ENCODE measurements at places on chromosomes 7 and 10. TPM values are rescaled to one million over a fixed set of nuclear protein-coding genes. Genes with fewer than 3 reads are reported as not detected.

GRCh38 chr10:114603303-114603702 lies 54.8 kb downstream of the ABLIM1 start:
- no peak overlapping the region for H3K4me3 ChIP-seq
- no peak for DNase-seq
- H3K27ac ChIP-seq = peak overlapping the region; percentile 87
- H3K27me3 ChIP-seq = no peaks in the 10 kb centered on the region

DNA sequence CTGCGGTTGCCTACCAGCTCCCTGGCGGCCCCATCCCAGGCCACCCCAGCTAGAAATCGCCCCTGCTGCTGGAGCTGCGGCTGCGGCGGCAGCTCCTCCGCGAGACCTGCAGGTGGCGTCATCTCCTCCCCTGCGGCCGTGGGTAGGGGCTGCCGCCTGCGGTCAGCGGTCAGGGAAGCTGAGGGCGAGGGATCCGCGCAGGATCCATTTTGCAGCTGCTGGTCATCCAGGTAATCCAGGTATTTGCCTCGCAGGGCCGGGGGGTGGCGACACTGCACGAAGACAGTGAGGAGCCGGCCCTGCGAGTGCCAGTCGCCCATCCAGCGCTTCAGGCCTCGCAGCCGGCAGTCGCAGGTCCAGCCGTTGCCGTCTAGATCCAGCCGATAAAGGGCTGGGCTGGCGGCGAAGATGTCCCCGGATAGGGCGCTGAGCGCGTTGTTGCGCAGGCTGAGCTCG lies 1.5 kb downstream of the TRIL start:
- H3K27ac ChIP-seq = peak overlapping the region; percentile 90
- no peaks in the 10 kb centered on the region for H3K27me3 ChIP-seq
- peak overlapping the region; percentile 65 for H3K4me3 ChIP-seq
- H3K4me1 ChIP-seq = peaks cover 41% of the 10 kb centered on the region
- DNase-seq = no peak

GRCh38 chr7:20064974-20065862 lies 152.0 kb downstream of the MACC1 start:
- no peaks in the 10 kb centered on the region for H3K27me3 ChIP-seq
- H3K4me1 ChIP-seq = no peaks in the 10 kb centered on the region
- no peaks in the 10 kb centered on the region for H3K36me3 ChIP-seq
- no peak for DNase-seq
- H3K27ac ChIP-seq = no peak overlapping the region
- no peak overlapping the region for H3K4me3 ChIP-seq

GRCh38 chr7:47145186-47145725 lies 436.7 kb downstream of the TNS3 start:
- no peaks in the 10 kb centered on the region for H3K27me3 ChIP-seq
- no peak for DNase-seq
- H3K36me3 ChIP-seq = no peaks in the 10 kb centered on the region
- no peaks in the 10 kb centered on the region for H3K4me1 ChIP-seq

DNA sequence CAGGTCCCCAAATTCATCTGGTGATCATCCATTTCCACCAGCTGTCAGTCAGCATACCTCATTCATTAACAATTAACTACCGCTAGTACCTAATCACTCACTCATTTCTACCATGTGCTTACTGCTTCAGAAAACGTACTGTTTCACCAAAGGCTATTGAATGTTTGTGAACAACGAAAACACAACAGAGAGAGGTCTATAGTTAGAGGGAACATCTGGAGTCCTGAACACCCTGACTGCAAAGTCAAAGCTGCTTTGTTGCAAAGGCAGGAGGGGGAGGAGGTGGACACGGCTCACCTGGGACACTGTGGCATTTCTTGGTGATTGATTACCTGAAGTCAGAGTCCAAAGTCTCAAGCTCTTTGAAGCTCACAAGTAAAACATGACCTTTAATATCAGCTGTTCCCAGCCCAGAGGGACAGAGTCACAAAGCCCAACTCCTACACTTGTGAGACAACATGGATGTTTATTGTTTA lies 342.3 kb upstream of the ADARB2 start:
- no peak for DNase-seq
- H3K27ac ChIP-seq = no peak overlapping the region
- no peaks in the 10 kb centered on the region for H3K36me3 ChIP-seq
- H3K4me3 ChIP-seq = no peak overlapping the region
- H3K4me1 ChIP-seq = no peaks in the 10 kb centered on the region

DNA sequence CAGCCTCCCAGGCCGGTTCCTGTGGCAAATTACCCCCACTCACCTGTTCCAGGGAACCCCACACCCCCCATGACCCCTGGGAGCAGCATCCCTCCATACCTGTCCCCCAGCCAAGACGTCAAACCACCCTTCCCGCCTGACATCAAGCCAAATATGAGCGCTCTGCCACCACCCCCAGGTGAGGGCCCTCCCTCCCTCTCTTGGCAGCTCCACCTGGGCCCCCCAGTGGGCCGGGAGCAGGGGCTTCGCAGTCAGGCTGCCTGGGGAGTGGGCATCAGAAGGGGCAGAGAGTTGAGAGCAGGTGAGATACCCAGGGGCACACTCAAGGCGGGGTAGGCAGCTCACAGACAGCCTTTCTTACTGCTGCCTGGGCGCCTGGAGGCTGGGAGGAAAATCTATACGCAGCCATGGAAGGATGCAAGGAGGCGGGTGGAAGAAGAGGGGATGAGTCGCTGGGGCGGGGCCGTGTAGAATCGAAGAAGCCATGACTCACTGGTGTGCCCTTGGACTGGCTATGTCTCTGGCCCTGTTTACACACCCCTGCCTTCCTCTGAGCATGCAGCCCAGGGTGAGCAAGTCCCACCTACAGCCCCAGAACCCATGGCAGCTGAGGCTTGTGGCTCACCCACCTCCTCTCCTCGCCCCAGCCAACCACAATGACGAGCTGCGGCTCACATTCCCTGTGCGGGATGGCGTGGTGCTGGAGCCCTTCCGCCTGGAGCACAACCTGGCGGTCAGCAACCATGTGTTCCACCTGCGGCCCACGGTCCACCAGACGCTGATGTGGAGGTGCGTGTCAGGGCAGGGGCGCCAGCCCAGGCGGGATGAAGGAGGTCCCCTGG lies 48.6 kb upstream of the PPIF start:
- H3K27ac ChIP-seq = peak overlapping the region; percentile 70
- no peak overlapping the region for H3K4me3 ChIP-seq
- H3K36me3 ChIP-seq = peaks cover 66% of the 10 kb centered on the region
- no peak for DNase-seq
- H3K4me1 ChIP-seq = peaks cover 20% of the 10 kb centered on the region
- H3K27me3 ChIP-seq = no peaks in the 10 kb centered on the region

DNA sequence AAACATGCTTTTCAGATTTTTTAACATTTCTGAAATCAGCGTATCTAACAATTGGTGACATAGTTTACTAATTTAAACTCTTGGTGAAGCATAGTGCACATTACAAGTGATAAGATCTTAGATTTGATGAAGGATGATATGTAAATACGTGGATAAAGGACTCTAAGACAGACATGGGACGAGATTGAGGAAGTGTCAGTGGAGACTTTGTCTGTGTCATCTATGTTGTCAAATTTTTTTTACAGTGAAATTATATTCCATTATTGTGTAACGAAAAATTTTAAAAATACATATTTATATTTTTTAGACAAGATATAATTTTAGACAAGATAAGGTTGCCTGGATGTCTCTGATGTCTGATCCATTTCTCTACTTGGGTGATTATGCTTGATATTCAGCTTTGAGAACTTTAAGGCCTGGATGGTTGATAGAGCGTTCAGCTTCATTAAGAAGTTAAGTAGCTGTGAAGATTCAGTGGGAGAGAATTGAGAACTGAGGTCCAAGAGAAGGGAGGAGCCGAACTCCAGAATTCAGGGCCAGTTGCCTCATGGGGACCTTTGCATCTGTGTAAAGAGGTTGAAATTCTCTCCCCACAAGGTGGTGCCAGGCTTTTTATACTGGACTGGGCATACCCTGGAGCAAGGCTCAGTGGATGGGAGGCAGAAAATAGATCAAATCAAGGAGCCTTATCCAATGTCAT lies 62.7 kb downstream of the KAT6B start:
- no peaks in the 10 kb centered on the region for H3K4me1 ChIP-seq
- no peak overlapping the region for H3K27ac ChIP-seq
- no peak overlapping the region for H3K4me3 ChIP-seq
- no peaks in the 10 kb centered on the region for H3K36me3 ChIP-seq
- no peaks in the 10 kb centered on the region for H3K27me3 ChIP-seq

DNA sequence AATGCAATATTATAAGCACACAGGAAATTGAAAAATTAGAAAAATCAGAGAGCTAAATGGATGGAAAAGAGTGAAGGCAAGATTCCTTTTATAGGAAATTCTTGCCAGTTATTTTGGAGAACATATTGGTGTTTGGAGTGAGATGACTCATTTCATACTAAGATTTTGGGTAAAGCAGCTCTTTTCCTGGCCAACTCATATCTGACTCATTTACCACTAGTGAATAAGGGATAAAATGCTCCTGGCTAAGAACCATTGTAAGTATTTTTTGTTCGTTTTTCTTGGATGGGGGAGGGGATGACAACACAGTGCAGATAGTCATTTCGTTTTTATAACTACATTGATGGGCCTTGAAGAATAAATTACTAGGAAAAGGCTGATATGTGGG lies 139.3 kb downstream of the TWIST1 start:
- H3K27me3 ChIP-seq = peaks cover 31% of the 10 kb centered on the region
- peaks cover 2% of the 10 kb centered on the region for H3K4me1 ChIP-seq
- H3K27ac ChIP-seq = no peak overlapping the region
- H3K4me3 ChIP-seq = no peak overlapping the region
- H3K36me3 ChIP-seq = no peaks in the 10 kb centered on the region

- no peaks in the 10 kb centered on the region for H3K27me3 ChIP-seq
- H3K27ac ChIP-seq = no peak overlapping the region
- no peak overlapping the region for H3K4me3 ChIP-seq
These were observed 297.1 kb upstream of the LRGUK start for GRCh38 chr7:133830081-133830480.

Gene UPK3B
- total RNA-seq = 34.3 TPM

Gene DPCD
- 29.1 TPM for total RNA-seq
